ENCODE measurements at places on chromosomes 2 and 18.

DNA sequence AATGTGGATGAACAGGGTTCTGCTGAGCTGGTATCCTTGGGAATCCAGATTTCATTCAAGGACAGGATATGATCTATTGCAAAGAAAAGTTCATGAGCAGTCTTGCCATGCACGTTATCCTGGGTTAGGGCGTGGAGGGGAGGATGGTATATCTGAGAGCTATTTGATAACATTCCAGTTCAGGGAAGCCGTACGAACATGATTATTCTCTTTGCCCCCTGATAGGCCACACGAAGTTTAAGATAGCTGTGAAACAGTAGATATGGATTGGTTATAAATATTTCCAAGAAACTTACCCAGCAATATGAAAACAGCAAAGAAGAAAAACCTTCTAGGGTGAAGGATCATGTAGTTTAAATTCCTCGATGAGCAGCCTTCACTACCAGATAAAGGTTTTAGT lies 171.9 kb downstream of the LTBP1 start:
- no peak for DNase-seq

- DNase-seq, result no peak
Observed at GRCh38 chr2:197944416-197945096, 140.2 kb downstream of the PLCL1 start.

GRCh38 chr2:197158591-197159550 lies 151.7 kb downstream of the ANKRD44 start:
- DNase-seq, result no peak

DNA sequence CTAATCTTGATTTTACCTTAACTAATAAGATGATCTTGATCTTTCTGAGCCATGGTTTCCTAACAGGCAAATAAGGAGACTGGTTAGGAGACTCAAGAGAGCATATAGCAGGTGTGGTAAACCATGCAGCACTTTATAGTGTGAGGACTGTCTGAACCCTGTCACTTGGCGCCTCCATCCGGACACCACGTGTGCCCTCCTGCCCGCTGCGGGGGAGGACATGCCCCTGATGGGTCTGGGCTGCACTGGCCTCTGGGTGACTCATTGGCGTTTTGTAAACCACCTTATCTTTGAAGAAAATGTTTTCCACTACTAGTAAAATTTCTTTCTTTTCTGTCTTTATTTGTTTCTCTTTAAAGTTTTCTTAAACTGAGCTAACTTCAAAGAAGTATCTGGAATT lies 131.1 kb downstream of the FMNL2 start:
- no peak for DNase-seq

GRCh38 chr18:57205641-57206040 lies 58.8 kb downstream of the BOD1L2 start:
- DNase-seq, result no peak

GRCh38 chr18:9867071-9867594 lies 18.6 kb upstream of the TXNDC2 start:
- DNase-seq, result no peak

DNA sequence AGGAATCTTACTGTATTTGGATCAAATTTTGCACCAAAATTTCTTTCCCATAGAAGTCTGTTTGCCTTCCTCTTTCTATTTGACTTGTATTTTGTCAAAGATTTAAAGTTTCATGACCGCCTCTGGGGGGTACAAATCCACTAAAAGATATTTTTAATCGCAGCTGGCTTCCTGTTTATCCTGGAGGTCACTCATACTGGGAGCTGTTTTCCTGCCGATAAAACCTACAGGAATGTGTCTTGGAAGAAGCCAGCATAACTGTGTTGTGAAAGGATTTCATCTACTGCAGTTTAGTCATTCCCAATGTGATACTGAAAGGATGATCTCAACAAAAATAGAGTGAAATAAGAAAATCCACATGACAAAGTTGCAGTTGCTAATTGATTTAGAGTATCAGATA lies 184.0 kb downstream of the RIT2 start:
- DNase-seq, result no peak

DNA sequence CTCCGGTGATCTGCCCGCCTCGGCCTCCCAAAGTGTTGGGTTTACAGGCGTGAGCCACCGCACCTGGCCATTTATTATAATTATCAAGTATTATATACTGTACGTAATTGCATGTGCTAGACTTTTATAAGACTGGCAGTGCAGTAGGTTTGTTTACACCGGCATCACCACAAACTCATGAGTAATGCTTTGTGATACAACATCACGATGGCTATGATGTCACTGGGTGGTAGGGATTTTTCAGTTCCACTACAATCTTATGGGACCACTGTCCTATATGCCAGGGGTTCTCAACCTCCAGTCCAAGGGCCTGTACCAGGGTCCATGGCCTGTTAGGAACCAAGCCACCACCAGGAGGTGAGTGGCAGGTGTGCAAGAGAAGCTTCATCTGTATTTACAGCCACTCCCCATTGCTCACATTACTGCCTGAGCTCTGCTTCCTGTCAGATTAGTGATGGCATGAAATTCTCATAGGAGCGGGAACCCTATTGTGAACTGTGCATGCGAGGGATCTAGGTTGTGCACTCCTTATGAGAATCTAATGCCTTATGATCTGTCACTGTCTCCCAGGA lies 9.4 kb downstream of the SCYGR4 start:
- DNase-seq, result no peak

DNA sequence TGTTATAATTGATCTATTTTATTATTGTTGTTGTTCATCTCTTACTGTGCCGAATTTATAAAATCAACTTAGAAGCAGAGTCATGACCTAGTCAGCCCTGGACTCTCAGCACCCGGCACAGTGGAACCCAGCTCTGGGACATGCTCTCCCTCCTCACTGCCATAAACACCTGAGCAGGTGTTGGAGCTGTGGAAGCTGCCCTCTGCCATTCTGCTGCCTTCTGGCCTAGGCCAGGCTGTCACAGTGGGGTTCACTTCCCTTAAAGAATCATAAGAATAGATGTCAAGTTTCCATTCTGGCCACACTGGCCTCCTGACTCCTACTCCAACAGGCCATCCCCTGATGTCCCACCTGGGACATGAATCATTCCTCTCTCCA lies 192.2 kb downstream of the ZFP36L2 start:
- no peak for DNase-seq

GRCh38 chr2:195575016-195575415 lies 82.0 kb upstream of the SLC39A10 start:
- DNase-seq, result no peak

GRCh38 chr2:226063704-226064440 lies 664.4 kb downstream of the NYAP2 start:
- no peak for DNase-seq

DNA sequence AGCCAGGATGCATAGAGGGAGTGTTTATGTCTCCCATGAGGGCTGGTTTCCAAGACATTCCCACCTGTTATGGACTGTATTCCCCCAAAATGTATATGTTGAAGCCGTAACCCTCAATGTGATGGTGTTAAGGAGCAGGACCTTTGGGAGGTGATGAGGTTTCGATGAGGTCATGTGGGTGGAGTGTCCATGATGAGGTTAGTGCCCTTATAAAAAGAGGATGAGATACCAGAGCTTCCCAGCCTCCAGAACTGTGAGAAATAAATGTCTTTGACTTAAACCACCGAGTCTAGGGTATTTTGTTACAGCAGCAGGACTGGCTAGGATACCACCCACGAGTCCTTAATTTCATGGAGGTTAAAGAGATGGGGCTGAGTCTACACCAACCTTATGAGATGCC lies 22.6 kb upstream of the EPAS1 start:
- no peak for DNase-seq

DNA sequence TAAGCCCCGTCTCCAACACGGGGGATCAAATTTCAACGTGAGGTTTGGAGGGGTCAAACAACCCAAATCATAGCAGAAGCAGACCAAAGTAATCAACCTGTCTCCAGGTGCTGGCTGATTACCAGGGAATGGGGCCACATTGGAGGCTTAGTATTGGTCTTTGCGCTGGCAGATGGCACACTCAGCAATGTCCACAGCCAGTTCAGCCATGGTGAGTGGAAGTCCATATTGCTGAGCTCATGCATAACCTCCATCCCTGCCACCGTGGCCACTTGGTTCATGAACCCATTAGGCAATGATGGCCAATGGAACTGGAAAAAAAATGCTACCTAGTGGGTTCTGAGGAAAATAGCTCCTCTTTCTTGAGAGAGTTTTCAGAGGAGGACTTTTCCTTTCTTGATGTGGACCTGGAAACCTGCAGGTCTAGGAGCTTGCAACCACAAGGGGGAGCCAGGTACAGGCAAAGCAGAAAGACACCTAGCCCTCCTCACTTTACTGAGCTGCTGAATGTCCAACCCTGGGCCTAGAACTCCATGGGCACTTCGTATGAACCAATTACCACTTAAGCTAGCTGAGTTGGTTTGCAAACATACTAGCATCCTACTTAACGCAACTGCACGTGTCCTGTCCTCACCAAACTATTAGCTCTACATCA lies 128.0 kb upstream of the GYPC start:
- DNase-seq, result no peak

GRCh38 chr18:3889803-3890202 lies 439.8 kb downstream of the TGIF1 start:
- no peak for DNase-seq

- DNase-seq, result no peak
Observed at GRCh38 chr2:13682540-13683272, 949.8 kb upstream of the LRATD1 start.

DNA sequence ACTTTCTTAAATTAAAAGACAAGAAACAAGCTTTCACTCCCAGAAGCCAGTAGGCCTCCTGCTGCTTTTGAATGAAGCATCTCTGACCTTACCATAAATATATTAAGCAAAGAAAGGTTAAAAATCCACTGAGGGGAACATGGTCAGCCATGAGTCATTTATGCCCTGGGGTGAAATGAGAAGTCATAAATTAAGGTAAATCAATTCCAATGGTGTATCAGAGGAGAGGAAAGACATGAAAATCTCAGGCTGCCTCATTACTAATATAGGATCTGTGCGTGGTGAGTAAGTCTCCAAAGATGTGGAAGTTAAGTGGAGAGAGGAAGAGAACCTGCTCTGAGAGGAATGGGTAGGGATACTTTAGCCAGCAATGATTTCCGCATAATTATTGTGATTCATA lies 292.3 kb upstream of the CHAC2 start:
- no peak for DNase-seq

GRCh38 chr18:5895876-5896740 lies 786 bp upstream of the TMEM200C start:
- no peak for DNase-seq

GRCh38 chr2:122028371-122029100 lies 273.1 kb downstream of the TSN start:
- no peak for DNase-seq

GRCh38 chr18:13278062-13278630 lies 59.6 kb downstream of the LDLRAD4 start:
- DNase-seq, result no peak

GRCh38 chr2:82730811-82731210 lies 1728.3 kb downstream of the SUCLG1 start:
- DNase-seq, result no peak

GRCh38 chr2:3604207-3604877 lies 9.4 kb downstream of the COLEC11 start:
- DNase-seq, result no peak

GRCh38 chr2:45690231-45690630 lies 38.8 kb downstream of the PRKCE start:
- DNase-seq, result no peak

DNA sequence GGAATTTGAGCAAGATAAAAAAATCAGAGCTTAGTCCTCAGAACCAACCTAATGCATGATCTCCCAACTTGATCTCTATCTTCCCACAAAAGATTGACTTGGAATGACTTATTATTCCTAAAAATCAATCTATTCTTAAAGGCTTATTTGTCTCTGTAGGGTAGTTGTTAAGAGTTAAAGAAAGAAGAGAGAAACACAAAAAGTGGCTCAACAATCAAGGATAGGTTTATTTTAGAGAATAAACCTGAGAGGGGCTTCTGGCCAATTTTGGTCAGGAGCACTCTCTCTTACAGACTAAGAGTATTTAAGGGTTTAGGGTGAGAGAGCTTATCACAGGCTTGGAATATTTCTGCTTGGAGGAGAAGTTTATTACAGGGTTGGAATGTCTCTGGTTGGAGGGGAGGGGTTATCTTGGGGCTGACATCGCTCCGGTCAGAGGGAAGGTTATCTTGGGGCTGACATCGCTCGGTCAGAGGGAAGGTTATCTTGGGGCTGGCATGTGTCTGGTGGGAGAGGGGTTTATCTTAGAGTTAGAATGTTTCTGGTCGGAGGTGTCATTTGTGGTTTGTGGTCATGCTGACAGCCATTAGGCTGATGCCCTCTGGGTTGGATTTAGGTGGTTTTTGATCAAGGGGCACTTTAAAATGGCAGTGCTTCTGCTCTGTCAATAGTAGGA lies 2.4 kb upstream of the MFF start:
- DNase-seq, result no peak

GRCh38 chr2:98511981-98512380 lies 67.3 kb downstream of the INPP4A start:
- DNase-seq, result no peak

- no peak for DNase-seq
Observed at GRCh38 chr2:201254081-201254730, 6.1 kb upstream of the CASP8 start.

GRCh38 chr2:192579965-192580700 lies 385.4 kb upstream of the TMEFF2 start:
- no peak for DNase-seq

- no peak for DNase-seq
Observed at GRCh38 chr2:66189553-66189952, 245.4 kb upstream of the MEIS1 start.

GRCh38 chr2:205024822-205025518 lies 479.7 kb downstream of the PARD3B start:
- peak; percentile 30 for DNase-seq

- DNase-seq, result no peak
Observed at GRCh38 chr2:196195302-196195701, 23.9 kb upstream of the STK17B start.

DNA sequence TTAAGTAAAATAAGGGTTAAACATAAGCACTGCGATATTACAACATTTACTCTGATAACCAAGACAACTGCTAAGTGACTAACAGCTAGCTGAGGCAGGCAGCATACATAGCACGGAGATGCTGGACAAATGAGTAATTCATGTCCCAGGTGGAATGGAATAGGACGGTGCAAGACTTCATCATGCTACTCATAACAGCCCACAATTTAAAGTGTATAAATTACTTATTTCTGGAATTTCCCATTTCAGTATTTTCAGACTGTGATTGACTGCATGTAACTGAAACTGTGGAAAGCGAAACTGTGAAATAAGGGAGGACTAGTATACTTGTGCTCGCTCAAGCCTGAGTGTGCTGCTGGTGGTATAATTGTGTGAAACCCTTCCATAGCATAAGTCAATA lies 12.9 kb downstream of the IER3IP1 start:
- no peak for DNase-seq

DNA sequence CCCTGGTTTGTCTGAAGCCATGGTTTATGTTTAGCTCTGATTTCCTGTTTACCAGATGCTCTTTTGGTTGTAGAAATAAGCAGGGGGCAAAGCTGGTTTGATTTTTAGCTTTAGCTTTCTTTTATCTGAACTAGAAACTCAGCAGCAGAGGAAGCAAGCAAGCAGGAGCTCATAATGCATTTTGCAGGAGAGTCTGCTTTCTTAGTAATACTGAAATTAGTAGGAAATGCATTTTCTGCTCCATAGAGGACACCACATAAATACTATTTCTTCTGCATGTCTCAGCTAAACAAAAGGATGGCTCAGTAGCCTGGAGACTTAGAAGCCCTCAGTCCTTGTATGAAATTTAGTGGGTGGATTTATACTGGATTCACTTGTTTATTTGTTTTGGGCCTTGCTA lies 23.1 kb downstream of the DGUOK start:
- no peak for DNase-seq

- DNase-seq, result no peak
Observed at GRCh38 chr2:160005908-160006307, 56.5 kb downstream of the PLA2R1 start.

- peak; percentile 25 for DNase-seq
Observed at GRCh38 chr2:104836265-104836664, 17.6 kb upstream of the POU3F3 start.
